ENCODE measurements at places on chromosomes 13 and 19.
A peak's percentile ranks its signal among the peaks of the same experiment; 100 is the strongest.

DNA sequence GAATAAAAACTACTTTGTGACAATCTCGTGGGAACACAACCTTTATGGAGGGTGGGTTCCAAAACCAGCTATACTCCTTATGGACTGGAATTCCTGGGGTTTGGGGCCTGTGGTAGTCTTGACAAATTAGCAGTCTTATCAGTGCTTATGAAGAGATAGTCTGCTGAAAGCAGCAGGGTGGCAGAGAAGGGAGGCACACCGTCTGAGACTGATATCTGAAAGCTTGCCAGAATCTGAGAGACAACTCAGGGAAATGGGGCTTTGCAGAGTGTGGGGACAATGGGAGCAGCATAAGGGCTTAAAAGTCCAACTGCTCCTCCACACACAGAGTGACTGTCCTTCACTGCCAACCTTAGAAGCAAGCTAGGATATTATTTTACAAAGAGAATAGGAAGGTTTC is 95.9 kb downstream of the UGGT2 start:
- DNase-seq = no peak

GRCh38 chr13:49457221-49457620 is 13.1 kb downstream of the SETDB2 start:
- no peak for DNase-seq

GRCh38 chr19:55720214-55720746 is 17.9 kb downstream of the NLRP9 start:
- DNase-seq = no peak

DNA sequence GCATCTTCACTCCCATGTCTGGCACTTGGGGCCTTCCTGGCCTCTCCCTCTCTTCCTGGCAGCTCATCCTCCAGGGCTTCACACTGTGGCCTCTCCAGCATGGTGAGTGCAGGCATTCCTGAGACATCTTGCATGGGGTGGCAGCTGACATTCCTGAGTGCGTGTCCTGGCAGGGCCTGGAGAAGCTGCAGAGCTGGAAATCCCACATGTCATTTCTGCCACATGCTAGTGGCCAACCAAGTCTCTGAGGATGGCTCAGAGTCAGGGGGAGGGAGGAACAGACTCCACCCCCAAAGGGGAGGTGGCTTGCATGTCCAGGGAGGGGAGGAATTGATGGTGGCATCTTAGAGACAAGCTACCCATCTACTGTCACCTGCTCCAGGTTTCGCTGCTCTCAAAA is 41.6 kb upstream of the AMER2 start:
- DNase-seq = no peak

- no peak for DNase-seq
Observed at GRCh38 chr13:35888457-35888883, 242.7 kb downstream of the DCLK1 start.

DNA sequence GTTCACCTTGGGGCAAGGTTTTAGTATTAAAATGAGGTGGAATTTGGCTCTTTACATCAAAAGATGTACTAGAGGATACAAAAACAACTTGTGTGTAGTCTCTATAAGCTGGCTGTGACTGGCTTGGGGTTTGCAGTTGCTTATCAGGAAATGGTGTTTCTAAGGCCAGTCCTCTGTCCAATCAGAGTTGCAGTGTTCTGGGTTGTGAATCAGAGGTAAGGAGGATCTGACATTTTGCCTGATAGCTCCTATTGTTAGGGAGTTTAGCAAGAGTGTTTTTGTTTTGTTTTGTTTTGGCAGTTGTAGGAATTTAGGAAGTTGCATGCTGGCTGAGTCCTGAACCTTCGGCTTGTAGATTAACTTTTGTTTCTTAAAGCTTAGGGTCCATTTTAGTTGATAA is 20.1 kb upstream of the ESD start:
- DNase-seq = no peak

DNA sequence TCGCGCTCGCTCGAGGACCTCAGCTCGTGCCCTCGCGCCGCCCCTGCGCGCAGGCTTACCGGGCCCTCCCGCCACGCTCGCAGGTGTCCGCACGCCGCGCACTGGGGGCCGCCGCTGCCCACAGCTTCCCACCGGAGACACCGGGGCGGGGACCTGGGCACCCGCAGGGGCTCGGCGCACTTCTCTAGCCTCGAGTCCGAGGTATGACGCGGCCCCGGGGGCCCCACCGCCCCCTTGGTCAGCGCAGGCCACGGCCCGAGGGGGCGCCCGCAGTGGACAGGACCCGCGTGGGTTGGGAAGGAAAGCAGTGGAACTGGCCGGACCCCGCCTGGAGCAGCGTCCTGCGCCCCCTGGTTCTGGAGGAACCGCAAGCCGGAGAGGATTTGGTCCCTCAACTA is 2.1 kb upstream of the GRWD1 start:
- no peak for DNase-seq

DNA sequence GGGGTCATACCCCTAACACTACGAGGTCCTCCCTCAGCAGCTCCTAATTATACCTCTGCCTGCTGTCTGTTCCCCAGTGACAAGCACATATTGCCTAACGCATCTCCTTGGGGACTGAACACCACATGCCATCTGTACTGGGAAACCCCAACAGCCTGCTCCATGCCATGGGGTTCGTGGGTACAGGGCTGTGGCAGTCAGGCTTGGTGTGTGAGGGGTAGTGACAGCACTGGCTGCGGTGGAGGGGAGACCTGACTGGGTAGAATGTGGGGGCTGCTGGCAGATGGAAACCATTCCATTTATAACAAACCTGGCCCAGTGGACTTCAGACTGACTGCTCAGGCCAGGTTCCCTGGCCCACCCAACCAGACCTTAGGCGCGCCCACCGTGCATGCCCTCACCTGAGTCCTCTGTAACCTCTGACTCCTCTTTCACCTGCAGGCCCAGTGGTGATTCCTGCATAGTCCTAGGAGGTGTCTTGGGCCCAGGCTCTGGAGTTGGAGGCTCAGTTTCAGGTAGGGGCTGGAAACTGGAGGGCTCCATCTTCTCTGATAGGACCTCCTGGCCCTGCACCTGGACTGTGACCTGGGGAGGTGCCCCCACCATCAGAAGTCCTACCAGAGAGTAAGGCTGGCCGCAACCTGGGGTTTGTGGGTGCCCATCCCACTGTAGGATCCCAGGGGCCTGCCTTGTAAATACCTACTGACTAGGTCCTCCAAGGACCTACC is 3.0 kb downstream of the MZF1 start:
- peak; percentile 19 for DNase-seq

DNA sequence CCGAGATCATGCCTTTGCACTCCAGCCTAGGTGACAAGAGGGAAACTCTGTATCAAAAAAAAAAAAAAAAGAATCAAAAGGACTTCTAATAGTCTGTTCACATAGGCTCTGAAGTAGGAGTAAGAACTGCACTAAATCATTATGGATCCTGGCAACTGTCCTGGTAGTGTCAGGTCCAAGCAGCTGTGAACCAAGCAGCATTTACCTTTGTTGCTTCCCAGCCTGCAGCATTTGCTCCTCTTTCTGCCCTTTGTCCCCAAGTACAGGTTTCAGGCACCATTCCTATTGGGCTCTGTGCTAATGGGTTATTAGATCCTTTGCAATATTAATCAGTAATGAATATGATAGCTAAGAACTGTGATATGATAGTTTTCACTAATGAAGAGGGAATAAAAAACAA is 77.4 kb upstream of the NBEA start:
- DNase-seq = no peak

DNA sequence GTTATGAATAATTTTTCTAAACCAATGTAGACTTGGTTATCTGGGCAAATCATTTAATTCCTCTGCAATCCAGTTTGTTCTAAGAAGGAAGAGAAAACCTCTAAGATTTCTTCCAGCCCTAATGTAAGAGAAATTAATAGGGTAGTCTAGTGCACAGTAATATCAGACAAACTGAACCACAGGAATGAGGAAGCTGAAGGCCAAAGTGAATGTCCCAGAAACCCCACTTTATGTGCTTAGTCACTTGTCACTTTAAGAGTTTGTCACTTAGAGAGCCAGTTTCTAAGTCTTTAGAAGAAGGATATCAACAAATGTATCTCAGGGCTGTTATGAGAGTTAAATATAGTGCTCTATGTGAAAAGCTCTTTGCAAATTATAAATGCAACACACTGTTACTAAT is 750.6 kb downstream of the DIAPH3 start:
- no peak for DNase-seq

GRCh38 chr19:47240996-47241918 is 10.3 kb upstream of the BBC3 start:
- DNase-seq = peak; percentile 92

- peak; percentile 82 for DNase-seq
Observed at GRCh38 chr19:3544742-3545668, 6.0 kb downstream of the TEKTIP1 start.

DNA sequence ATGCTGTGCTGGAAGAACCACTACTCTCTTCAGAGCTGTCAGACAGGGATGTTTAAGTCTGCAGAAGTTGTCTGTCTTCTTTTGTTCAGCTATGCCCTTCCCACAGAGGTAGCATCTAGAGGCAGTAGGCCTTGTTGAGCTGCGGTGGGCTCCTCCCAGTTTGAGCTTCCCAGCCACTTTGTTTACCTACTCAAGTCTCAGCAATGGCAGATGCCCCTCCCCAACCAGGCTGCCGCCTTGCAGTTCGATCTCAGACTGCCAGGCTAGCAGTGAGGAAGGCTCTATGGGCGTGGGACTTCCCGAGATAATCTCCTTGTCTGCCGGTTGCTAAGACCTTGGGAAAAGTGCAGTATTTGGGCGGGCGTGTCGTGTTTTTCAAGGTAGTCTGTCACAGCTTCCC is 42.1 kb upstream of the UQCRFS1 start:
- DNase-seq = no peak

DNA sequence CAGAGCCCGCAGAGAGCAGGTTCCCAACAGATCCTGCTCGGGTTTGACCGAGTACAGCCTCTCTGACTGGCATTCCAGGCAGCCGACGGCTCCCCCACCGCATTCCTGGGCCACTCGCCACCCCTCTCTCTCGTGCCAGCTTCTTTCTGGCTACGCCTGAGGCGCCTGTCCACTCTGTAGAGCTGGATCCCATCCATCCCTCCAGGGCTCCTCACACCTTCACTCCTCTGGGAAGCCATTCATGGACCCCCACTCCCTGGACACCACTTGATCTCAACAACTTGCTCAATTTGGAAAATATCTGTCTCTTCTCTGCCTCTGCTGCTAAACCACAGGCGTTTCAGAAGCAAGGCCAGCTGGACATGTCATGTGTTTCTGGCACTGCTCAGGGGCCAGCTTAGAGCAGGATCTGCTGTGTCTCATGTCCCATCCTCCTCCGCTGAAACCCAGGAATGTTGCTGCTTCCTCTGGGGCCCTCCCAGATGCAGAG is 30.6 kb upstream of the ATP1A3 start:
- DNase-seq = no peak

GRCh38 chr13:95547531-95548167 is 4.9 kb upstream of the CLDN10 start:
- no peak for DNase-seq

- peak; percentile 19 for DNase-seq
Observed at GRCh38 chr13:48594096-48594815, 59.5 kb upstream of the CYSLTR2 start.

- DNase-seq = no peak
Observed at GRCh38 chr13:75175575-75175974, 306.4 kb downstream of the TBC1D4 start.

DNA sequence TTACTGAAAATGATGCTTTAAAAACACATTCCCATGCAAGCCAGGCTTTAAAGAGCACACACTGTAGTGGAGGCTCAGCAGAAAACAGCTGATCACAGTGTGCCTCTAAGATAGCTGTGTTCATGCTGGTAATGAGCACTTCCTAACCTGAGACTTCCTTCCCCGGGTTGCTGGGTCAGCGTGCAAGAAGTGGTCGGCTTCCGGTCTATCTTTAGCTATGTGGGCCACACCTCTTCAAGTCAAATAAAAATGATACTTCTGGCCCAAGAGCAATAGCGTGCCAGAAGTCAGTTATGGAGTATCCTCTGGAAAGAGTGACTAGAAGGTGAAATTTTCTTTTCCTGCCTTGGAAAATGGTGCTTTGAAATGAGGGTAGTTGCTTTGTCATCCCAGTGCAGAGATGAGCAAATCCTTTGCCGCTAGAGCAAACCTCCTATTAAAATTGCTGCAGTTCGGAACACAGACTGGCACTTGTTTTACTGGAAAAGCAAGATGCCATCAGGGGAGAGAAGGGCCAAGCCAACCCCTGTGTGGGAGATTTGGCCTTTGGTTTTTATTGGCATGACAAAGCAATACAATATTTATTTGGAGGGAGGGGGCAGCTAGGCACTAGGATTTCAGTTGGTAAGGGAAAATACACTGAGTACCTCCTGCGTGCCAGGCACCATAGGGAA is 64.2 kb downstream of the ARHGAP35 start:
- peak; percentile 56 for DNase-seq

DNA sequence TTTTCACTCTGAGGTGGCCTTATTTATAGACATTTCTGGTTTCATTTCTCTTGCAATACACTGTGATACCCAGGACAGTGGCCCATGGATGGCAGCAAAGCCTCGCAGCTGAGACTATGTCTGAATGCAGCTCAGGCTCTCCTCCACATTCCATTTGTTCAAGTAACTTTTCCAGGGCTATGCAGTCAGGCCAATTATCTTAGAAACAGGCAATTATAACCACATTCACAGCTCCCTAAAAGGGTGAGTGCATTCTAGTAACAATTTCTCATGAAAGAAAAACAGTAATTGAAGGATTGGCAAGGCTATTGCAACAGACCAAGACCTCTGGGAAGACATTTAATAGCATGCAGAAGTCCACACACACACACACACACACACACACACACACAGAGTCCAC is 264.0 kb downstream of the TBC1D4 start:
- DNase-seq = no peak

GRCh38 chr19:17235971-17236777 is 9.5 kb downstream of the NR2F6 start:
- no peak for DNase-seq

GRCh38 chr13:27678306-27679040 is 56.8 kb downstream of the POLR1D start:
- DNase-seq = no peak

GRCh38 chr13:40682449-40683240 is 16.2 kb upstream of the FOXO1 start:
- DNase-seq = no peak

DNA sequence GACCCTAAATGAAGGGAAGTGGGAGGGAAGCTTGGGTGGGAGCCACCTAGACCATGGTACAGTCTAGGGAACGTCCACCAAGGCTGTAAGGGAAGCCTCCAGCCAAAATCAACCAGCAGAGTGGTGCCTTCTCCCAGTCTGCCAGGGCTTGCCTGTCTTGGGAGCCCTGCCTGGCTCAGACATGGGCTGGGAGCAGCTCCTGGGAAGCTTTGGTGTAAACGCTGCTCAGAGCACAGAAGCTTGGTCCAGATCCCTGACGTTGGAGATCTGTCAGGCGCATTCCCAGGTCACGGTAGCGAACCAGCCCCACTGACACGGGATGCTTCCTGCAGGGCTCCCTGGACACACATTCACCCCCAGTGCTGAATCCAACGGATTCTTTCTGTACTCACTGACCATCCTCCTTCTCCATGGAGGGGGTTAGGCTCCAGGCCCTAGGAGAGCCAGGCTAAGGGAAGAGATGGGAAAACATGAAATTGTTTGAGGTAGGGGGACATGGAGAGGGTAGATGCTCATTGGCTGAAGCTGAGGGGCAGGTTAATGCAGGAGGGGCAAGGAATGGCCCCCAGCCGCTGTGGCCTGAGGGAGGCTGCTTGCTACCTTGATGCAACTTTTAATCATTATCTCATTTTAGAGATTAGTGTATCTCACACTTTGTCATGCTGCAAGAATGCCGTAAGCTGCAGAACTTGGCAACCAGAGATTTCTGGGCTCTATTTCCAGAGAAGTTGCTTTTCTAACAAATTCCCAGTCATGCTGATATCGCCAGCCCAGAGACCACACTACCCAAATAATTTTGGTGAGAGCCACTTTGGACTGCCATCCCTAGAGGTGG is 195.8 kb downstream of the UQCRFS1 start:
- no peak for DNase-seq

- no peak for DNase-seq
Observed at GRCh38 chr13:88456151-88456550, 785.0 kb downstream of the SLITRK5 start.

Measured in activated CD8-positive, alpha-beta T cell treated with anti-CD3 and anti-CD28 coated beads, Interleukin-2, amount 10 ng/mL, durations not matched to agents 7 days and 5 days (primary cell).